ENCODE measurements at places on chromosomes 16 and 17.
A peak's percentile ranks its signal among the peaks of the same experiment; 100 is the strongest.

DNA sequence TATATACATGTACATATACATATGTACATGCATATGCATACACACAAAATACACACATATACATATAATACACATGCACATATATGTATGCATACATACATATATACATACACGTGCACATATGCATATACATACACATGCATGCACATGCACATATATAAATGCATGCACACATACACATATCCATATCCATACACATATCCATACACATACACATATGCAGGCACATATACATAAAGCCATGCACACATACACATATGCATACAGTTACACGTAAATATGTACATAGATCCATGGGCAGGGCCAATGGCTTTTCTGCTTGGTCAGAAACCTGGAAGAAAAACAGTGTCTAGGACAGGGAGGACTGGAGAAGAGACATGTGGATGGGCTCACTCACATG lies 23.9 kb upstream of the USP10 start:
- DNase-seq = no peak

DNA sequence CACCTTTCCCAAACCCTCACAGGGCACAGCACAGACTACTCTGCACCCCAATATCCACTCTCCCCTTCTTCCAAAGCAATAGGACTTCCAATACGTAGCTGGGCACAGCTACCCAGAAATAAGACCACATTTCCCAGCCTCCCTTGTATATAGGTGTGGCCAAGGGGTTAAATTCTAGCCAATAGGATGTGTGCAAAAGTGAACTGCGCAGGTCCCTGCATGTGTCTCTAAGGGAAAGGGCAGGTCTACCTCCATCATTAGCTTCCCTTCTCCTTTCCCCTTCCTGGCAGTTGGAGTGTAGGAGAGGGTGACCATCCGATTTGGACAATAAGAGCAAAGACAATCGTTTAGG lies 25.5 kb upstream of the SNN start:
- DNase-seq = no peak

GRCh38 chr16:29029168-29029994 lies 44.5 kb downstream of the LAT start:
- no peak for DNase-seq

- no peak for DNase-seq
Measured at GRCh38 chr16:73546341-73546845, 498.5 kb upstream of the ZFHX3 start.

DNA sequence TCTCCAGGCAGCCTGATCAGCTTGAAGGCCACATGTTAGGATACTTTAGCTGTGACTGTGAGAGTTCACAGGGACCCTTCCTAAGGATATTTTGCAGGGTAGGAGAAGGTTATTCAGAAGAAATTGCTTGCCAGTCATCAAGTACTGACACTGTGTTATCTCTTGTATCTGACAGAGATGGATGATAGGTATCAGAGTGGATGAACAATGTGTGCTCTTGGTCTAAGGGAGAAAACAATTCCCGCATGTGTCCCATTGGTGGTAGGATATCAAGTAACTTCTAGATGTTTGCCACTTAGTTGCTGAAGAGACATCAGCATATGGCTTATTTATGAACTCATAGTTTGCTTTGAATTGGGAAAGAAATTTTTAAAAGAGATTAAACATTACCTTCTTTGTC lies 219.3 kb downstream of the SPECC1 start:
- DNase-seq = no peak

DNA sequence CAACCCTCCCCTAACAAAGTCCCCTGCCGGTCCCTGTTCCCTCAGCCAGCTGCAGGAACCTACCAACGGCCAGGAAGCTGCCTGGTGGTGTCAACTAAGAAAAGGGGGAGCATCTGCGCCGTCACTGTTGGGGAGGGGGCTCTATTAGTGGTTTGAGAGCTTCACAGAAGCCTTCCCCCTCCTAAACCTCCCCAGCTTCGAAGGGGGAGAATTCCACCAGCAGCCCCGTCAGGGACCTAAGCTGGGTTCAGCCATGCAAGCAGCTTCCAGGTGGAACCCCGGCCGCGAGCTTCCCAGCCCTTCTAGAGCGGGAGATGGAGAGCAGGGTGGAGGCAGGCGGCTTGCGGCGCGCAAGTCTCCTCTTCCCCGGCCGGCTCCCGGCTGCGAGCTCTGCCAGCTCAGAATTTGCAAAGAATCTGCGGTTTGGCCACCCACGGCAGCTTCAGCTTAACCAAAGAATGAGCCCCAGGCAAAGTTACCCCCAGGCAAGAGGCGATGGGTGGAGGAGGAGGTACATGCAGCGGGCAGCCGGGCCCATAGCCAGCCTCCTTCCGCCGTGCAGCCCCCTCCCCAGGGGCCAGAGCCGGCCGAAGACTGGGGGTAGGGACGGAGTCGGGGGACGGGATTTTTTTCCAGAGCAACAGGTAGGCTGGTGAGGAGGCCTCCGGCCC lies 33.7 kb downstream of the DDX19A start:
- DNase-seq = peak; percentile 56

DNA sequence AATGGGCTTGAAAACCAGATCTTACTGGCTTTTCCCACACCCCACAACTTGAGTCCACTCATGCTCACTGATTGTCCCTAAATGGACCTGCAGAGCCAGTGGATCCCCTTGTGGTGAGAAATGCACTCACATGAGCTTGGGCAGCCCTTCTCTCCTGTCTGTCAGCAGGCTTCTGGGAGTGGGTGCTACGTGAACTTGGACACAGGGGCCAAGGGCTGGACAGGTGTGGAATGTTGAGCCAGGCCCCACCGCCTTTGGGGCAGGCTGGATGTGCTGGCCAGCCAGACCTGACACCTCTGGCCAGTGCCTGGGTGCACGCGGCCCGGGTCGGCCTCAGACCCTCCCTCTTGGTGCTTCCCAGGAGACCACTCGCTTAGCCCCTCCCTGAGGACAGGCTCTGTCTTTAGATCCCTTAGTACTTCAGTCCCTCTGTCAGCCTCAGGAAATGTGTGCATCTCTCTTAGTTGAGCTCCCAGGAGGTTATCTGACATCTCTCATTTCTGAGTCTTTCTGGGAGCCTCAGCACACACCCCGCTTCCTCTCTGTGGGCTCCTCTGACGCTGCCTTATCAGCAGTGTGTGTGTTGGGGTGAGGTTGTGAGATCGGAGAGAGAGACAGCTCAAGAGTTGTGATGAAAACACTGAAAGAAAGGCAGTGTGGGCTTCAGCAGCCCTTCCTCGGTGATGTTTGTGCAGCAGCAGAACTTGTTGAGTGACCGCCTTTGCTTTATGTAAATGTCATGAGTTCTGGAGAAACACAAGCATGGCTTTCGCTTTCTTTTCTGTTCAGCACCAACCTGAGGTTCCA lies 117.0 kb downstream of the RAB11FIP4 start:
- DNase-seq = peak; percentile 88

GRCh38 chr16:27208796-27209195 lies 5.5 kb downstream of the KDM8 start:
- no peak for DNase-seq

- DNase-seq = no peak
Measured at GRCh38 chr17:72240333-72240732, 119.5 kb downstream of the SOX9 start.

- no peak for DNase-seq
Measured at GRCh38 chr17:36885153-36885735, 52.0 kb upstream of the LHX1 start.

GRCh38 chr16:982145-983043 lies 824 bp downstream of the SOX8 start:
- DNase-seq = peak; percentile 11

DNA sequence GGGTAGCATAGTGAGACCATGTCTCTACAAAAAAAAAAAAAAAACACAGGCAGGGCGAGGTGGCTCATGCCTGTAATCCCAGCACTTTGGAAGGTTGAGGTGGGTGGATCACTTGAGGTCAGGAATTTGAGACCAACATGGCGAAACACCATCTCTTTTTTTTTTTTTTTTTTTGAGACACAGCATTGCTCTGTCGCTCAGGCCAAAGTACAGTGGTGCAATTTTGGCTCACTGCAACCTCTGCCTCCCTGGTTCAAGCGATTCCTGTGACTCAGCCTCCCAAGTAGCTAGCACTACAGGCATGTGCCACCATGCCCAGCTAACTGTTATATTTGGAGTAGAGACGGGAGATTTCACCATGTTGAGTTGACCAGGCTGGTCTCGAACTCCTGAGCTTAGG lies 5.1 kb downstream of the RAMP2 start:
- DNase-seq = no peak

DNA sequence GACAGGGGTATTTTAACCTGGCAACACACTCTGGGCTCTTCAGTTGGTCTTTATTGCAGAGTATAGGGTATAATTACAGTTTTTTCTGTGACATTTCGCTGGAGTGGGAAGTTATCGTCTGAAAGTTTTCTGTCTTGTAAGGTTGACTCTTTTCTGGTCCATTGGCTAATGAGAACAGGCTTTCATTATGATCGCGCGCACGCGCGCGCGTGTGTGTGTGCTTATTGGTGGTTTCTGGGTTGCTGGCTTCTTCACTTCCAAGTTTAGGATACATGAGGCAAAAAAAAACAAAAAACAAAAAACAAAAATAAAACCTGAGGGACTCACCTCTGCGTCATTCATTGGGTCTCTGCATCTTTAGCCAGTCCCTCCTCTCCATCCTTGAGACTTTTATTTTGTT lies 68.7 kb upstream of the MYOCD start:
- DNase-seq = no peak

GRCh38 chr17:75250009-75250471 lies 11.4 kb downstream of the GGA3 start:
- DNase-seq = peak; percentile 54

- no peak for DNase-seq
Measured at GRCh38 chr17:65109990-65110680, 27.0 kb upstream of the RGS9 start.

GRCh38 chr16:89880477-89881367 lies 7.3 kb downstream of the TCF25 start:
- DNase-seq = no peak

- DNase-seq = no peak
Measured at GRCh38 chr16:86229866-86230656, 280.3 kb upstream of the FOXF1 start.

DNA sequence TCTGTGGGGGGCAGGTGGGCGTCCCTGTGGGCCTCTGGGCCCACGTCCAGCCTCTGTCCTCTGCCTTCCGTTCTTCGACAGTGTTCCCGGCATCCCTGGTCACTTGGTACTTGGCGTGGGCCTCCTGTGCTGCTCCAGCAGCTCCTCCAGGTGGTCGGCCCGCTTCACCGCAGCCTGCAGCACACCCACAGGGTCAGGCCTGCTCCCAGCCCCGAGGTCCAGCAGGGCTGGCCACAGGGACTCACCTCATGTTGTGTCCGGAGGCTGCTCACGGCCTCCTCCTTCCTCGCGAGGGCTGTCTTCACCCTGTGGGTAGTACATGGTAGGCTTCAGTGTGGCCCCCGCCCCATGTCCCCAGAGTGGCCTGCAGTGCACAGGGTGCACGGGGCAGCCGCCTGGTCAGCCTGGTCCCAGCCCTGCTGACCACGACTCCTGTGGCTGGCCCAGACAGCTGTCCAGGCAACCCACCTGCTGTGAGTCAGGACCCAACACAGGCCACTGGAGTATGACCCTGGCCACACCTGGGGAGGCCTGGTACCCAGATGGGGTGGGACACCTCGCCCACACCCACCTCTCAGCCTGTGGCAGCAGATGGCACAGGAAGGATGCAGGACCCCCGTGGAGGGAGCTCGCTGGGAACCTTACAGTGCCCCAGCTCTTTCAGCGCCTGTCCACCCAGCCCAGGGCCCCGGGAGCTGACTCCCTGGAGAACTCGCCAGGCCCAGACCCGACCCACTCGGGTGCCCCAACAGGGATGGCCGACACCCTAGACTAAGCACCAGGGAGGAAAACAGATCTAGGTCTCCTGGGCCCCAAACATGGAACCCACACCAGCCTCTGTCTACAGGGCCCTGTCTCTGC lies 23.9 kb upstream of the AATK start:
- no peak for DNase-seq

GRCh38 chr17:71063127-71063526 lies 893.8 kb downstream of the KCNJ2 start:
- no peak for DNase-seq

- DNase-seq = no peak
Measured at GRCh38 chr17:81509972-81510784, 2.4 kb downstream of the ACTG1 start.

DNA sequence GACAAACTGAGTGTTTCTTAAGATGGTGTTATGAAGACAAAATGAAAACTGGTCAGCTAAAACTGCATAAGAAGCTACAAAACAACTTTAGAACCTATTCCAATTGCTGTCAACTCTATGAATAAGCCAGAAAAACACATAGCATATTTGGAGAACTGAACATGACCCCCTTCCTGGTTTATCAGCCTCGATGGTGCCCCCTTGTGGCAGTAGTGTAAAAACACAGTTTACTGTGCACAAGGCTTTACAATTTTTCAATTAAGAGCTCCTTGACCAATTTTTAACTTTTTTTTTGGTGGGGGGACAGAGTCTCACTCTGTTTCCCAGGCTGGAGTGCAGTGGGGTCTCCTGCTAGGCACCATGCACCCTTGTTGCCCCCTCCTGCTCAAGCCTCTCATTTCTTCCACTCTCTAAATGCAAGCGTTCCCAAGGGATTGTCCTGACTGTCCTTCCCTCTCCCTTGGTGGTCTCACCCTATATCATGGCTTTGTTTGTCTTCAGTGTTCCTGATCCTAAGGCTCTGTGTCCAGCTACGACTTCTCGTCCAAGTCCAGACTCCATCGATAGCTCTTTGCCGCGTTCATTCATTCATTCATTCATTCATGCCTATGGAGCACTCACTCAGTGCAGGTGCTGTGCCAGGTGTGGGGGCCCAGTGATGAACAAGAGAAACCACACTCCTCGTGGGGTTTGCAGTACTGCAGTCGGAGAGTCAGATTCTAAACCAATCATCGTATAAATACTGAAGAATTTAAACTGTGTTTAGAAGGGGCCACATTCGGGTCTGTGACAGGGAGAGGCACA lies 7.5 kb downstream of the EIF1 start:
- DNase-seq = peak; percentile 72

- no peak for DNase-seq
Measured at GRCh38 chr16:51994597-51994996, 552.3 kb downstream of the TOX3 start.

DNA sequence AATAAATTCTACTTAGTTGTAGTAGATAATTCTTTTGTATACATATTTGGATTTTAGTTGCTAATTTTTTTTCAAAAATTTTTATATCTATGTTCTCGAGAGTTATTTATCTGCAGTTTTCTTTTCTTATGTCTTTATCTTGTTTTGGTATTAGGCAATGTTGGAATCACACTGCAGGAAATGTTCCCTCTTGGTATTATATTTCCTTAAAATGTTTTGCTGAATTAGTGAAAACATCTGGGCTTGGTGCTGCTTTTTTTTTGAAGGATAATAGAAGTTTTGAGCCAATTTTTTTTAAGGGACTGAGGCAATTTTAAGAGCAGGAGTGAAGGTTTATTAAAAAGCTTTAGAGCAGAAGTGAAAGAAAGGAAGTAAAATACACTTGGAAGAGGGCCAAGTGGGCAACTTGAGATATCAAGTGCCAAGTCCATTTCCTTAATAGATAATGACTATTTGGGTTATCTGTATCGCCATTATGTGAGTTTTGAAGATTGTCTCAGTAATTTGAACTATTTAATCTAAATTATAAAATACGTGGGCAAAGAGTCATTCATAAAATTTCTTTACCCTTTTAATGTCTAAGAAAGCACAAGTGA lies 1390.1 kb upstream of the CDH8 start:
- DNase-seq = no peak
